ENCODE measurements at places on chromosomes 4 and X.

GRCh38 chr4:120964596-120964995, 42.1 kb upstream of the PRDM5 start:
- no peak for DNase-seq

DNA sequence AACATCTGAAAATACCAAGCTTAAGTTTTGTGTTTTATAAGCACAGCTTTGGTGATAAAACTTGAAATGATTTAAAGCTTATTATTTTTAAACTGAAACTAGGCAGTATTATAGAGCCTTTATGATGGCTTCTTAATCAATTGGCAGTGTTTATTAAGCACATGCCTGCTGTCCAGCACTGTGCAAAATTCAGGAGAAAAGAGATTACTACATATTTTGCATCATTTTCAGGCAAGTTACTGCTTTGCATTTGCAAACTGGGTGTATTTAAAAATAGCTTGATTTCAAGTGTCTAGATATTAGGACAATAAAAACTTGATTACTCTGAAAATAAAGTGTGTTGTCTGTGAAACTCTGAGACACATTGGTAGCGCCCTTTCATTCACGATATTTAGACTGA, 126.5 kb downstream of the PDLIM5 start:
- no peak for DNase-seq

DNA sequence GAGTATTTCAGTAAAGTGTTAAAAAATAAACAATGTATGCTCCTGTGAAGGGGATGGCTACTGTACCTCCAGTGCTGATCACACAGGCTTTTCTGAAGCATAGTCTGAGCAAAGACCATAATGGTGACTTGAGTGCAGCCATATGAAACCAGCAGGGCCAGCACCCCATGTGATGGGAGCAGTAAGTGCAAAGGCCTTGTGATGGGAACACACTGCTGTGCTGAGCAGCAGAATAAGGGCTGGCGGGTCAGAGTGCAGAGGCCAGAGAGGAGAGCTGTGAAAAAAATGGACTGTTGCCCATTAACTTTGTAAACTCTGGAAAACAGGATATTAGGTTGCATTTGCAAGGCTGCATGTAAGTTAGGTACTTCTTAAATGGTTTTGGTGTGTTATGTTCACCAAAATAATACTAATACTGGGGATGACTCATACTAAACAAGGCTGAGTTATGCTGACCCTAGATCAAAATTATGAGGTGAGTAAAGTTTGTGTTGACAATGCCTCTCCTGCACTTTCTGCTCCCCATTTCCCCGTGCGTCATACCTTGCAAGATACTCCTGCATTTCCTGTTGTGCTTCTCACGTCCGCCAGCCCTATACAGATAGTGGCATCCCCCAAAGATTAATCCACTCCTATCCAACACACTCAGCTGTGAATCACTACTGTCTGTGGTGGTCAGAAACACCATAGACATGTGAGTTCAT, 67.0 kb upstream of the FAM9A start:
- DNase-seq, result peak; percentile 75

DNA sequence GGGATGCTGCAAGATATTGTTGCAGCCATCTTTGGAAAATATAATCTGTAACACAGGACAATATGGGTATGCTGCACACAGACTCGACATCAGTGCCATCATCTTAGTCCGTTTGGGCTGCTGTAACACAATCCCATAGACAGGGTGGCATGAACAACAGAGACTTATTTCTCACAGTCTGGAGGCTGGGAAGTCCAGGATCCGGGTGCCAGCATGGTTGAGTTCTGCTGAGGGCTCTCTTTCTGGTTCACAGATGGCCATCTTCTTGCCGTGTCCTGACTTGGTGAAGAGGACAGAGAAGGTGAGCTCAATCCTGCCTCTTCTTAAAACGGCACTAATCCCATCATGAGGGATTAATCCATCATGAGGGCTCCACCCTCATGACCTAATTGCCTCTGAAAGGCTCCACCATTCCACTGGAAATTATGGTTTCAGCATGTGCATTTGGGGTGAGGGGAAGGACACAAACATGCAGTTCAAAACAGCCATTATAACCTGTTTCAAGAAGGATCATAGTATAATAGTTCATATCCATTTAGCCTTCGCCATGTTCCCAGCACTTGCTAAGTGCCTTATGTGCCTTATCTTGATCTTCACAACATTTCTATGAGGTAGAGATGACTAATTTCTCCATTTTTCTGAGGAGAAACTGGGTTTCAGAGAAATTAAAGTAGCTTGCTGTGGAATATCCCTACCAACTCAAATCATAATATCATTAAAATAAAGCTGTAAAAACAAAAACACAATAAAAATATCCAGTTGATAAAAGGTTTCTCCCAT, 27.9 kb upstream of the SPP1 start:
- peak; percentile 23 for DNase-seq

- no peak for DNase-seq
Measured at GRCh38 chr4:1508161-1509160, 102.2 kb upstream of the NKX1-1 start.

GRCh38 chrX:44303119-44303518, 40.4 kb downstream of the EFHC2 start:
- no peak for DNase-seq

DNA sequence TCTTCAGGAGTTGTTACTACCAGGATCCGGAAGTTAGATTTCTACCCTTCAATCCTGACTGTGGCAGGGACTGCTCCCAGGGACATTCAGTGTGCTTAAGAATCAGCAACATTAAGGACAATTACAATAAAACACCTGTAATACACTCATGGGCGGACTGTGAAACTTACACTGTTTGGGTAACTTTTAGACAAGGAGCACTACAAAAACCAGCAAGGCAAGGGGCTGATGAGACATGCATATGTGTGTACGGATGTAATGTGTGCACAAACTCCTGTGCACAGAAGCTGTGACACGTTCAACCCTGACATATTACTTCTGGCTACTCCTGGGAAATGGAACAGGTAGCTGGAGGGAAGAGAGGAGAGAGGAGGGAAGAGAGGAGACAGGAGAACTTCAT, 75.8 kb downstream of the FAT1 start:
- DNase-seq, result no peak

GRCh38 chrX:13397878-13398818, 78.3 kb upstream of the ATXN3L start:
- peak; percentile 96 for DNase-seq

DNA sequence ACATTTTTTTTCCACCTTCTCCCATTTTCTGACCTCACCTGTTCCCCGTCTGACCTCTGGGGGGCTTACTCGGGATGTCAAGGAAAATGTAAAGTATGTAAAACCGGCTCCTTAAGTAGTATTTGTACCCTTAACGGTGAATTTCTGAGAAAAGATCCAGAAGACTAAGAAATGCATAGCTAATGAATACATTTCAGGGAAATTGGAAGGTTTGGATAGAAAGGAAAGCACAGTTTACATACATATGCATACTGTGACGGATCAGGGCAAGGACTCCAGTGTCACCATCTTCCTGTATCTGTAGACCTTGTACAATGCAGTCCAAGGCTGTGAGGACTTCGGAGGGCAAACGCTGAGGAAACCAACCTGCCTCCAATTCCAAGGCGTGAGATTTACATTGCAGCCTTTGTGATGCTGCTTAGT, 2185.9 kb upstream of the TENM3 start:
- no peak for DNase-seq

DNA sequence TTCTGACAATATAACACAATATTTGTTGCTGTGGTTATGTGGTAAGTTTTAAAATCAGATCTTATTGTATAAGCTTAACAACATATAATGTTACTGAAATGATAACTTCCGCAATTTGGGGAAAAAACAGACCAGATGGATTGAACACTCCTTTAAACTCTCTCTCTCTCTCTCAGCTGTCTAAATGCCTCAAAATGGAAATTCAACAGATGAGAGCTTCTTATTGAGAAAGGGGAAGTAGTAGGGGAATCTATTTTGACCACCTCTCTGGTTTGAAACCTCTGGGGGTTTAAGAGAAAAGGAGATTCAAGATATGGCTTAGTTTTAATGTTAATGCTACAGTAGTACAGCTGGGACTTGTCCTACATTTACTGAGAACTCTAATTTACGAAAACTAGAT, 40.3 kb downstream of the DMD start:
- DNase-seq, result no peak

GRCh38 chr4:54548098-54548620, 109.6 kb upstream of the KIT start:
- no peak for DNase-seq

- peak; percentile 72 for DNase-seq
Measured at GRCh38 chr4:87679449-87680169, 29.5 kb downstream of the DMP1 start.

DNA sequence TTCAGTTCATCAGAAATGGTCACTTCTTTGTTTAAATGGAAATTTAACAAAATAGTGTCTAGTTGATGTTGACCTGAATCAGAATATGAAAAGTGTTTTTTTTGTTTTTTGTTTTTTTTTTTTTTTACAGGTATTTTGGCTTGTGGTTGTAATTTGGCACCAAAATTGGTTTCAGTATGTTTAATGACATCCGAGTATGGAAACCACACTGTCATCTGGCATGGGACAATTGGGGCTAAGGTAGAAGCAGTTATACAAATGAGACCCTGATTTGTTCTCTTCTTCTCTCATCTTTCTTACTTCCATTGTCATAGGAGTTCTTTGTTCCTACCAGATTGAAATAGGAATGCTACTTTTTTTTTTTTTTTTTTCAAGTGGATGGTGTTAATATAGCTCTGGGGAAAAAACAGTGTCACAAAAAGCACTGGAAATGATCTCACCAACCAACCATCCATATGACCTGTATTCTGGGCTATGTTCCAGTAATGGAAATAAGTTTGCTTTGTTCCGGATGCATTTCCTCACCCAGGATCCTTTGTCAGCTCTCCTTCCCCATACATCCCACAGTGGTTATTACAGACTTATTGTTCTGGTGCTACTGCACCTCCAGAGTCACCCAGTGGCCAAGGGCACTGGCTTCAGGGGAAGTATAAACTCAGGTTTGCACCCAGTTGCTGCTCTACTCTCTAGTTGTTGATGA, 95.8 kb downstream of the ATXN3L start:
- peak; percentile 87 for DNase-seq

All from EL (cell line).